ENCODE measurements at places on chromosomes 11 and 22.

- DNase-seq = no peak
Observed at GRCh38 chr11:93117565-93117964, 80.2 kb downstream of the SLC36A4 start.

GRCh38 chr11:63887386-63887999 is 29.5 kb downstream of the RCOR2 start:
- no peak for DNase-seq

- DNase-seq = no peak
Observed at GRCh38 chr11:6129011-6129410, 21.5 kb downstream of the OR56B4 start.

DNA sequence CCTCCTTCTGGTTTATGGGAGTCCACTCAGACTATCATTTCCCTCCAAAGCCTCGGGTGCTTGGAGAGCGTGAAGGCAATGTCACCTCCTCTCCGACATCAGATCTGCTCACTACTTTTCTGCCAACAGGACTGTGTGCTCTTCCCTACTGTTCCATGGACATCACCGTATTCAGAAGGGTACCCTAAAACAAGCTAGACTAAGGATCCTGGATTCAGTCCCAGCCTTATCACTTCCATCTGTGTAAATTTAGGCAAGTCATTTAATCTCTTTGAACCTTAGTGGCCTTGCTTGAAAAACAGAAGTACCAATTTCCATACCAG is 78.2 kb downstream of the KCNC1 start:
- no peak for DNase-seq

DNA sequence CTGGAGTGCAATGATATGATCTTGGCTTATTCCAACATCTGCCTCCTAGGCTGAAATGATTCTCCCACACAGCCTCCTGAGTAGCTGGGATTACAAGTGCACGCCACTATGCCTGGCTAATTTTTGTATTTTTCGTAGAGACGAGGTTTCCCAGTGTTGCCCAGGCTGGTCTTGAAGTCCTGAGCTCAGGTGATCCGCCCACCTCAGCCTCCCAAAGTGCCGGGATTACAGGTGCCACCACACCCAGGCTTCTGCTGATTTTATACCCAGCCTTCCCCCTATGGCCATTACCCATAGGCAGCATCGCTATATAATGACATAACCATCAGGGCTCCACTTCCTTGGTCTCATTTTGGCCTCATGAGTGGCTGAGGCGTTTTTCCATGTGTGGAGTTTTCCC is 60.6 kb upstream of the RAB1B start:
- no peak for DNase-seq

- DNase-seq = peak; percentile 64
Observed at GRCh38 chr22:45212306-45212709, 28.4 kb downstream of the KIAA0930 start.

- no peak for DNase-seq
Observed at GRCh38 chr22:49322231-49322630, 505.4 kb downstream of the BRD1 start.

DNA sequence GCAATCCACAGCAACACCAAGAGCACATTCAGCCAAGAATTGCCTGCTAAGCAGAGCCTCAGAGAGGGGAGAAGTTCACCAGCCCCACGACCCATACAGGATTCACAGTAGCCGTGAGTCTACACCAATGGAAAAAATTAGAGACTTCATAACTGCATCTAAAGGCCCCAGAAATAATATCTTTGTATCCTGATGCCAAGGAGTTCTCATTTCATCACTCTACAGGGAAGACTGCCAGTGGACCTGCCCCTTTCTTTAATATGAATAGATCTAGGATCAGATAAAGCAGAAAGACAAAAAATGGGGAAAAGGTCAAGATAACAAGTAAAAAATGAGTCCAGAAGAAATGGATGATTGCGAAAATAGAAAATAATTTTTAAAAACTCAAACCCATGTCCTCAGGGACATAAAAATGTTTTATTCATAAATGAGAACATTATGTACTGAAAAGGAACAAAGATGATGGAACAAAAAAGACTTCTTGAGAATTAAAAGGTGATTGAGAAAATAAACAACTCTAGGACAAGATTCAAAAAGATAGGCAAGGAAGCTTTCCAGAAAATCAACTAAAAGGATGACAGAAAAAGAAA is 9.5 kb downstream of the APOL3 start:
- DNase-seq = no peak

DNA sequence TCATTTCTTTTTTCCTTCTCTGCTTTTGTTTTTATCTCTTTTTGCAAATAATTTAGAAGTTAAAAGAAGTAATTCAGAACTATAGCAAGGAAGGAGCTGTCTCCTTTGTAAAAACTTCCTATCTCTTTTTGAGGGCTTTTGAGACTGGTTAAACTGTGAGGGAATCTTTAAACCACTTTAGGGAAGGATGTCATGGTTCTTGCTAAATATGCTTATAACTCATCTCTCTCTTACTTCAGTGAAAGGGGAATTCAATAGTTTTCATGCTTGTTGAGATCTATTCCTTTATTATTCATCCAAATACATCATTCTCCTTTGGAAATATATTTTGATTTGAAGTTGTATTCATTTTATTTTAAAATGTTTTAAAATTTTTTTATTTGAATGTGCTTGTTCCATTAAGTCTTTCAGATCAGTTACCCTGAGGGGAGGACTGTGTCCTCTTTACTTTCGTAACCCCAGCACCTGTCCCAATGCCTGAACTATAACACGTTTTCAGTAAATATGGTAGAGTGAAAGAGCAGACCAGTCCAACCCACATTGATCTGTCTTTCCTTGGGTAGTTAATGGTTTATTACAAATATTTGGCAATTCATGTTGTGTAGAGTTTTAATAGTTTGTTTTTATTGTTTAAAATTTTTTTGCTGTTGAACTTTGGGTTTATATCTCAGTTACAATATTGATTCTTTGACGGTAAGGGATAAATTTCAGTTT is 27.5 kb downstream of the AMOTL1 start:
- no peak for DNase-seq

- no peak for DNase-seq
Observed at GRCh38 chr11:108405706-108406105, 61.6 kb downstream of the C11orf65 start.
